ENCODE measurements at places on chromosomes 4 and X. TPM values are rescaled to one million over a fixed set of nuclear protein-coding genes. Genes with fewer than 3 reads are reported as not detected.

CCKAR gene
- polyA plus RNA-seq, result not detected

FATE1 gene
- 0.28 TPM for polyA plus RNA-seq

CT55 gene
- 0.29 TPM for polyA plus RNA-seq

- DNase-seq, result no peak
Measured at GRCh38 chr4:54877006-54877405, 219.2 kb downstream of the KIT start.

- no peak for DNase-seq
Measured at GRCh38 chr4:105162123-105162796, 15.6 kb downstream of the TET2 start.
